ENCODE measurements at places on chromosomes 4 and X. TPM values are rescaled to one million over a fixed set of nuclear protein-coding genes. Genes with fewer than 3 reads are reported as not detected.

Gene PGAM4
- total RNA-seq, result not detected

Gene ZDHHC15
- 3.1 TPM for total RNA-seq

- ATAC-seq, result no peak
Observed at GRCh38 chr4:79528241-79528706, 120.2 kb upstream of the GK2 start.

DNA sequence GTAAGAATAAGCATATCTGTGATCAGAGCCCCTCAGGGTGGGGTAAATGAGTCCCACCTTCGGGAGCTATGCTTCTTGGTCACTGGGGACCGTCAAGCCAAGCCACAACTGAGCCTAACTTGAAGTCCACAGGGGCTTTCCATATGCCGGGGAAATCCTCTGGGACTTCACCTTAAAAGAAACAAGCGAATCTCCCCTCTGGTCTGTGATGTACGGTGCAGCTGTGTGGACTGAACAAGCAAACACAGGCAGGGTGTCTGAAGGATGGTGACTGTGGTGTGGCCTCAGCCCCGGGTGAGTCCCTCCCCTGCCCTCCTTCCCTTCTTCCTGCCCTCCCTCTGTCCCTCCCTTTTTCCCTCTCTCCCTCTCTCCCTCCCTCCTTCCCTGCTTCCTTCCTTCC is 29.7 kb upstream of the PPP2R2C start:
- ATAC-seq, result no peak

DNA sequence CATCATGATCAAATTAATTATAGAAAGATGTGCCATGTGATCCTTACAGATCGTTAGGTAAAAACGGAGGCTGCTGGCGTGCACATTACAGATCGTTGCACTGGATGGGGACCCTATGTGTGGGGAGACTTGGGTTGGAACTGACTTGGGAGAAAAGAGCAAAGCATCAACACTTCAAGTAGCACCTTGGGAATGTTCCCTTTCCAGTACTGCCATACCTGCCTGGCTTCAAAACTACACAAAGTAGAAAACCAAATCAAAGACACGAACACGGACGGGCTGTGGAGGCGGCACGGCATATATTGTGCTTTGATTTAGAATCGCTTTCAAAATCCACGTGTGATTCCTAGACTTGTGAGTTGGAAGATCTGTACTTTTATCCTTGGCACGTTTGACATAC is 898 bp downstream of the CMC4 start:
- ATAC-seq, result no peak

- ATAC-seq, result no peak
Observed at GRCh38 chr4:125676156-125676555, 361.4 kb downstream of the FAT4 start.

DNA sequence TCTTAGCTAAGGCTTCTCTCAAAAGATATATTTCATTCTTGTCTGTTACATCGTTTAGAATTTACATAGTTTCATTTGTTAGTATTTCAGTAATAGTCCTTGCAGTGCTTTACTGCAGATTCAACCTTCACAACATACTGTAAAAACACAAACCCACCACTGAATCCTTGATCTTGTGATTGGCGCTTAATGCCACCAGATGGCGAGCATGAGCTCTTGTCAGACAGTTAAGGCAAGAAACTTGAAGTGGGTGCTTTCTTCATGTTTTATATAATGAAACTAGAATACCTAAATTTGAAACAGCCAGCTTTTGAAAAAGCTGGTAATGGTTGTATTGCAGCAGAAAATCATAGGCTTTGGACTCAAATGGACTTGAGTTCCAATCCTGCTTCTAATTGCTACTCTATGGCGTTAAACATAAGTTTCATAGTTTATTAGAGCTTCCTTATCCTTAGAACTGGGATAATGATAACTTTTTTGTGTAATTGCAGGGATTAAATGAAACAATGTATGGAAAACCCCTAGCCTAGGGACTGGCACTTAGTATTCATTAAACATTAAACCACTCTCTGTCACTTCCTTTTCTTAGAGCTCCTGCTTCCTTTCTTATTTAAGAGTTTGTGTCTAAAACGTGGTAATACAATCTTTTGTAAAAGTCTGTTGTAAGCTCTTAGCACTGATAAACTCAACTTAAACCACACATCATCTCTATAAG is 95.1 kb downstream of the USP9X start:
- ATAC-seq, result no peak

All from gastroesophageal sphincter (tissue), 4 donors.